CD4-positive, alpha-beta T cell treated with Interleukin-15 for 4 hours (primary cell): ENCODE measurements at places on chromosomes 12 and 14.

GRCh38 chr14:37859177-37859576 is 263.7 kb downstream of the TTC6 start:
- DNase-seq, result no peak

- no peak for DNase-seq
Observed at GRCh38 chr14:26216786-26217185, 381.0 kb downstream of the NOVA1 start.

DNA sequence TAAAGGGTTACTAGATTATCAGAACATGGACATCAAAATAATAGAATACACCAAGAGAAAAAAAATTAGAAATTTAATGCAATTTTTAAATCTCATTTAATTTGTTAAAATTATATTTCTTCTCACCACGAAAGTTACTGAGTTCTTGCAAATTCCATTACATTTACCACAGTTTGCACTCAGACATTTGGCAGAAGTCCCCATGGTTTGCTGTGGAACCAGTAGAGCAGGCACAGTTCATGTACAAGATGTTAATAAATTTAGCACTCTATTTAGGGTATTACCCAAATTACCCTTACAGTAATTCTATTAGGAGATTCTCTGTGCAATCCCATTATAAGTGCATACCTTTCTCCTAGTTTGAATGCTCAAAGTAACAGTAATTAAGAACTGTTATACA is 9.7 kb downstream of the SCN8A start:
- DNase-seq, result no peak

- no peak for DNase-seq
Observed at GRCh38 chr12:48489012-48489411, 6.7 kb downstream of the C12orf54 start.

DNA sequence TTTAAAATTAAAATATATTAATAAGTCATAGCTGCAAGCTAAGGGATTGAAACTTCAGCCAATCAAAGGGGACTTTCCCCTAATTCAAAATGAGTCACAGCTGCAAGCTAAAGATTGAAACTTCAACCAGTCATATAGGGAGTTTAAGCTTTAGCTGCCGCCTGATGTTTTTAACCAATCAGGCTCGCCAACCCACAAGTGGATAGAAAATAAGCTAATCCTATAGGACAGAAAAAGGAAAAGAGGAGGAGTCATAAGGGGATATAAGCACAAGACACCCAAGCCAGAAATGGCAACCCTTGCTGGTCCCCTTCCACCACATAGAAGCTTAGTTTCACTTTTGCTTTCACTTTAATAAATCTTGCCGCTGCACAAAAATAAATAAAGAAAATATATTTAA is 1154.6 kb downstream of the GALC start:
- DNase-seq, result no peak

- peak; percentile 26 for DNase-seq
Observed at GRCh38 chr14:35155962-35156361, 33.6 kb downstream of the PRORP start.

- no peak for DNase-seq
Observed at GRCh38 chr12:65364046-65364445, 85.6 kb downstream of the MSRB3 start.

GRCh38 chr14:81323093-81323492 is 77.0 kb downstream of the STON2 start:
- DNase-seq, result no peak
